ENCODE measurements at places on chromosomes 5 and 9.

- no peak for ATAC-seq
These were observed 19.3 kb upstream of the SLC25A51 start for GRCh38 chr9:37923118-37923795.

DNA sequence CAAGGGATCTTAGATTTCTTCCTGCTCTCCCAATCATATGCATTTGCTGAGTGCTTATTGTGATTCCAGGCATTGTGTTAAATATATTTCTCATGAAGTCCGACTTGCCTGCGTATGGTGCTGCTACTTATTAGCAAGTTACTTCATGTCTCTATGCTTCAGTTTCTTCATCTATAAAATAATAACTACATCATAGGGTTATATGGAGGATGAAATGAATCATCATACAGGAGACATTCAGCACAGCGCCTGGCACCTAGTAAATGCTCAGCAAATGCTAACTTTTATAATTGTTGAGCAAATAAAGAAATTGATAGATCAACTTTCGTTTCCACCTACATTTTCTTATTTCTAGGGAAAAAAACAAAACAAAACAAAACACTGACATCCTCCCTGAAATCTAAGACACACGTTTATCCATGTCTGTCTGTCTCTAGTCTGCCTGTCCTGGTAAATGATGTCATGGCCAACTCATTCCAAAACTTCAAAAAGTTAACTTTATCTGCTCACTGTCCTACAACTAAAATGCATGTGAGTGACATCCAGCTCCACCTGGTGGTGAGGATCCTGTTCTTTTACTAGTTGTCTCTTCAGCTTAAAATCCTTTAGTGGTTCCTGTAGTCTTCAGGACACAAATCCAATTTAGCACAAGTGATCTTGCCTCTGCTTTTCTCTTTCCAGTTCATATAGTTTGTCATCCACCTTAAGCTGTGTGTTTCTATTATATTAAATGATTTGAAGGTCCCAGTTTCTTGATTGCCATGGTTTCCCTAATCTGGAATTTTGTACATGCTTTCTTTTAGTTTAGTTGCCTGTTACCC is 27.7 kb downstream of the PPP3R2 start:
- peak; percentile 86 for ATAC-seq

DNA sequence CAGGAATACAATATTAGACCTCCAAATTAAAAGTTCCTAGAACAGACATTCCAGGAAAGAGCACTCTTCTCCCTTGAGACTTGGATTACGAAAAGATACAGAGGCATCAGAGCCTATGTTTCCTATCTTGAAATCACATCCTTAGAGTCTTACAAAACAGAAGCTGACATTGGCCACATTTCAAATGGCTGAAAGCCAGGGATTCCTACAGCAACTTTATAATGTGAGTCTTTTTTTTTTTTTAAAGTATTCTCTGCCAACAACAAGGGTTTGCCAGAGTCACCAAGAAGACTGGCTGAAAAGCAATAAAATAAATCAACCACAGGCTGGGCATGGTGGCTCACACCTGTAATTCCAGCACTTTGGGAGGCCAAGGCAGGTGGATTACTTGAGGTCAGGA is 63.1 kb downstream of the TRPM6 start:
- ATAC-seq, result no peak

- ATAC-seq, result no peak
These were observed 50.4 kb upstream of the ARAP3 start for GRCh38 chr5:141732417-141732816.

GRCh38 chr5:150301170-150301505 is 1.6 kb downstream of the ARSI start:
- no peak for ATAC-seq

GRCh38 chr5:74631081-74631953 is 9.2 kb downstream of the ENC1 start:
- peak; percentile 25 for ATAC-seq

GRCh38 chr5:146079695-146080373 is 25.5 kb downstream of the PLAC8L1 start:
- ATAC-seq, result no peak

DNA sequence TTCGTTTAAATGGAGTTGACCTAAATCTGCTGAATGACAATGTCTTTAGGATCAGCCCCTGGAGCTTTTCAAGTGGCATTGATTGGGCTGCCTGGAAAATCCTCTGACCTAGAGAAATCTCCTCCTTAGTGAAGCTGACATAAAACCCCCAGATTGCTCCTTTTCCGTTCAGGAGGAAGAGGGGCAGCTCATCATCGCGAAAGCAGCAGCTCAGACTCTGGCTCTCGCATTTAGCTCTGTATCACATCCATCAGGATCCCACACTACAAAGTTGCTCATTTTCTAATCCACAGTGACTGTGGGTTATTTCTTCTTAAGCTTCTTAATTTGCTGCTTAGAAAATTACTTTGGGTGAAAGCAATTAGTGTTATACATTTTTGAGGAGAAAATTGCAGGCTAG is 373.7 kb downstream of the ENC1 start:
- no peak for ATAC-seq

GRCh38 chr5:135843571-135844337 is 9.3 kb downstream of the SLC25A48 start:
- no peak for ATAC-seq

DNA sequence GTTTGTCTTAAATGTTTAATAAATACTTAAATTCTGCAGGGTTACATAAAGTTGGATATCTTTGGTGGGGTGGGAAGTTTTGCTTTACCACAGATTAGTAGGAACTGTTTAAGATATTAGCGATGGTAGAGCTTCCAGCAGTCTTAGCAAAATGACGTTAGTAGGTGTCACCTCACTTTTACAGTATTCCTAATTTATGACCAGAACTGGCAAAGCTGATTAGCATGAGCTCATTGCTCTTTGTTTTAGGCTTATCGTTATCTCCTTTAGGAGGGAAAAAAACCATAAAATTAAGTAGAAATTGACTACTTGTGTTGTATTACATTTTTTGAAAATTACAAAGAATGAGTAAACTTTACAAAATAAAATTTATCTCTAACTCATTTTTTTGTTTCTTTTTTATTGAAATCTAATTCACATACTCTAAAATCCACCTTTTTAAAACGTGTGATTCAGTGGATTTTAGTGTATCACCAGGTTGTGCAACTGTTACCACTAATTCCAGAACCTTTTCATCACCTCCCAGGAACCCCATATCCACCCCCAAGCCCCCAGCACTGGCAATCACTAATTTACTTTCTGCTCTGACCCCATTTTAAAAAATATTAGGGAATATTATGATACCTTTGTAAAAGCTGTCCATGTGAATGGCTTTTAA is 129.5 kb downstream of the TRIO start:
- ATAC-seq, result no peak

DNA sequence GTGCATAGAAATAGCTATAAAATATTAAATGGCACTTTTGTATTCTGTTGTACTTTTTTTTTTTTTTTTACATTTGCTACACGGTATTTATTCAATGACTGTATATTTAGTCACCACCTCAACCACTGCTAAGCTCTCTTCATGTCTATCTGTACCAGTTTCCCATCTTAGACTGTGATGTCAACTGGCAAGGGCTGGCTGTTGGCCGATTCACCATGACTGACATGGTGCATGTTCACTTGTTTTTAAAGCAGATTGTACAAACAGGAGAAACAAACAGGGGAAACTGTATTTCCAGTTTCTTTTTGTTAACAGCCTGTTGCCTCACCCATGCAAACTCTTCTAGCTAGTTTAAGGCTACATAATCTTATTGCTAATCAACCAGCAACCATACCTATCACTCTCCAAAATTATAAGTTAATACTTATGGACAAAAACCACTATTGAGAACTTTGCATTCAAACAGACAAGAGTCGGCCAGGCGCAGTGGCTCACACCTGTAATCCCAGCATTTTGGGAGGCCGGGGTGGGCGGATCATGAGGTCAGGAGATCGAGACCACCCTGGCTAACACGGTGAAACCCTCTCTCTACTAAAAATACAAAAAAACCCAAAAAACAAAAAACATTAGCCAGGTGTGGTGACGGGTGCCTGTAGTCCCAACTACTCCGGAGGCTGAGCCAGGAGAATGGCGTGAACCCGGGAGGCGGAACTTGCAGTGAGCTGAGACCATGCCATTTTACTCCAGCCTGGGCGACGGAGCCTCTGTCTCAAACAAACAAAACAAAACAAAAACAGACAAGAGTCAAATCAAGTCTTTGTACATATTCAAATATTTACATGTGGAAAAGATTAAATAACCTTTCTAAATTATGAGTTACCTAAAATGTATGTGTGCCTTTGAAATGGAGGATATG is 13.2 kb downstream of the ZFAND5 start:
- ATAC-seq, result peak; percentile 52

- no peak for ATAC-seq
These were observed 199.1 kb downstream of the NNT start for GRCh38 chr5:43802119-43802518.

GRCh38 chr5:136042665-136043121 is 13.9 kb downstream of the TGFBI start:
- ATAC-seq, result peak; percentile 0

GRCh38 chr5:139446956-139447779 is 7.8 kb upstream of the DNAJC18 start:
- no peak for ATAC-seq

- no peak for ATAC-seq
These were observed 48.2 kb upstream of the JAK2 start for GRCh38 chr9:4936823-4937222.

- no peak for ATAC-seq
These were observed 18.9 kb upstream of the EGFL7 start for GRCh38 chr9:136643596-136644342.

DNA sequence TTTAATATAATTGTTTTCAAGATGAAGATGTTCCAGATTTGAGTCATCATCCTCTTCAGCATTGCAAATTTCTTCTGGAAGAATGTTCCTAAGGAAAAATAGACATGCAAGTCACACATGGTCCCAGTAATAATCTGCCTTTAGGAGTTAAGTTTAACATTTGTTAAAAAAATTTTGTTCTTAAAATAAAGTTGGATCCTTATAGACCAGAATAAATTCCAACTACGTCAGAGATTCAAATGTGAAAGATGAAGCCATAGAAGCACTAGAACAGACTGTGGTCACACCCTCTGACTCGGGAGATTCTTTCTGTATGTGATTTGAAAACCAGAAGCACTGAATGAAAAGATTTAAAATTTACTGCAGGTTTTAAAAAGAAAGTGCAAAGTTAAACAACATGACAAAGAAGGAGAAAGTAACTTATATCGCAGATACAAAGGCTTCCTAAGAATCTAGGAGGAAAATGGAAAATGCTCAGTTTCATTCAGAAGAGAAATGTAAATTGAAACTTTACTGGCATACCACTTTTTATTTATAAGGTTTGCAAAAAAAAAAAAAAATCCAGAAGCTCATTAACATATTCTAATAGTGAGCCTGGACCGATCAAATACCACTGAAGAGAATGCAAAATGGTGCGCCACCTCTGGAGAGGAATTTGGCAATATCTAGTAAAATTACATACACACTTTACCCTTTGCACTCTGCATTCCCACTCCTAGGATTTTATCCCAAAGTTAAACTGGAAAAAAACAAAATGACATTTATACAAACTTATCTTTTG is 14.3 kb upstream of the ASPN start:
- no peak for ATAC-seq

DNA sequence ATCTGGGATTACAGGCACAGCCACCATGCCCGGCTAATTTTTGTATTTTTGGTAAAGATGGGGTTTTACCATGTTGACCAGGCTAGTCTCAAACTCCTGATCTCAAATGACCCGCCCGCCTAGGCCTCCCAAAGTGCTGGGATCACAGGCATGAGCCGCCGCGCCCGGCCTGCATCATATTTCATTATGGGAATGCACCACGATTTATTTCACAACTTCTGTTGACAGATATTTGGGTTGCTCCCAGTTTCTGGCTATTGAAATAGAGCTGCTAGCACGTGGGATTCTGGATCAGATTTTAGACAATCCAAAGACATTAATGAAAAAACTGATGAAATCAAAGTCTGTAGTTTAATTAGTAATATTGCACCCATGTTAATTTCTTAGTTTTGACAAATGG is 48.4 kb upstream of the FUBP3 start:
- no peak for ATAC-seq

DNA sequence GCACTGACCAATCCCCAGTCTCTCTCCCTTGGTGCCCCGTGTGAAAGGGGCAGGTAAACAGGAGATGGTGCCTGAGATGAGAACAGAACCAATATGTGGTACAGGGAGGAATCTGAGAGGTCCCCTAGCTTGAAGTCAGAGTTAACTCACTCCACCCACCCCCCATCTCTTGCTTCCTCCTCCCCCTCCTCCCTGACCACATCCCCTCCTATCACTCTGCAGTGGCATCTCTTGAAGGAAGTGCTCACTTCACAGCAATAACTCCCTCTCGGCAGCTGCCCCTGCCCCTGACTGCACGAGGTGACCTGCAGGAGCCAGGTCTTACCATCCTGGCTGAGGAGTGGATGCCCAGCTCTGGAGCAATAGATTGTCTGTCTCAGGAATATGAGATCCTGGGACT is 224.0 kb downstream of the GAS1 start:
- ATAC-seq, result no peak

GRCh38 chr5:54083851-54084250 is 226.5 kb downstream of the ARL15 start:
- peak; percentile 28 for ATAC-seq

GRCh38 chr9:75455444-75455921 is 367.2 kb downstream of the OSTF1 start:
- no peak for ATAC-seq

GRCh38 chr9:109779711-109780452 is at the start of gene PALM2AKAP2:
TSS of gene PALM2AKAP2 (plus strand) at chr9:109780198. CDS start at chr9:109780489, 291 bp downstream.
- ATAC-seq, result peak; percentile 89

- ATAC-seq, result no peak
These were observed 10.3 kb upstream of the UNC5A start for GRCh38 chr5:176800024-176800423.

DNA sequence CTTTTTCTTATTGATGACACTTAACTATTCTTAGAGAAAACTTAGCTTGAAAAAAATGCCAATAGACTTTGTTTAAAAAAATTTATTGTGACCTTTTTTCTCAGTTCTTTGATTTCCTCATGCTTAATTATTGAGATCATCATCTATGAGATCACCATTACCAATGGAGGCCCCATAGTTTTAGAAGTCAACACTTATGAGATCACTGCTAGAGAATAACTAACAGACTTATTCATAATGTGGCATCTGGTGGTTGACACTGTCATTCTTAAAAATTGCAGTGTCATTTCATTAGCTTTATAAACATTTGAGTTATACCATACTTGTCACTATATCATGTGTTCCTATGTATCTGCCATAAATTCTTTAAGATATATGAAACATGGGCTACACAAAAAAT is 14.9 kb upstream of the FEM1C start:
- no peak for ATAC-seq

DNA sequence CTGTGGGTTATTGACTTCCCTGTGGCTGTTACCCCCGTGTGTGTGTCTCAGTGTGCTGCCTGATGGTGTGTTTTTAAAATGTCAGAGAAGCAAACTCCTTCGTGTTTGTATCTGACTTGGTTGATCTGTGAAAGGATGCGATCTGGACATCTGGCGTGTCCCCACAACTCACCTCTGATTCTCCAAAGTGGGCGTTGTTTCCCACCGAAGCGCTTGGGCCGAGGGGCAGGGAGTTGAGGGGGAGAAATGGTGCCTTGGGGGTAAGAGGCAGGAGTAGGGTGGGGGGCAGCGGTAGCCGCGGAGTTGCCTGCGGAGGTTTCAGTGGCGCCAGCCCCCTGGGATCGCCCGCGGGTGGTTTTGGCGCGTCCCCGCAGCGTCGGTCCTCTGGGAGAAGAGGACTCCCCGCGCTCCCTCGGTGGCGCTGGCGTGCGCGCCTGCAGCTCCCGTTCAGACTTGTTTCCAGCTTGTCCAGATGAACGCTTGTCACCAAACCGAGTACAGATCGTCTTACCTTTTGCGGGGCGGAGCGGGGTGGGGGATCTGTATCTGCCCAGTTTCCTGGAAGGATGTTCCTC is 1.1 kb downstream of the MAST4 start:
- no peak for ATAC-seq

Measured in SK-N-SH treated with all-trans-retinoic acid at 6 μM for 48 hours (cell line).